Activated CD4-positive, alpha-beta T cell treated with anti-CD3 and anti-CD28 coated beads, Interleukin-2, amount 10 ng/mL, durations not matched to agents 7 days and 5 days (primary cell): ENCODE measurements at places on chromosomes 7 and 10. TPM values are rescaled to one million over a fixed set of nuclear protein-coding genes. Genes with fewer than 3 reads are reported as not detected.

NPFFR1 gene
- not detected for total RNA-seq

DNA sequence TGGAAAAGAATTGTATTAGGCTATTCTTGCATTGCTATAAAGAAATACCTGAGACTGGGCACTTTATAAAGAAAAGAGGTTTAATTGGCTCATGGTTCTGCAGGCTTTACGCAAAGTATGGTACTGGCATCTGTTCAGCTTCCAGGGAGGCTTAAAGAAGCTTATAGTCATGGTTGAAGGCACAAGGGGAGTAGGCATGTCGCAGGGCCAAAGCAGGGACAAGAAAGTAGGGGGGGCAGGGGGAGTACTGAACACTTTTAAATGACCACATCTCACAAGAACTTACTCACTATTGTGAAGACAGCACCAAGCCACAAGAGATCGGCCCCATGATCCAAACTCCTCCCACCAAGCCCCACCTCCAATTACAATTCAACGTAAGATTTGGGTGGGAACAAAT, 152.5 kb upstream of the PHF14 start:
- no peaks in the 10 kb centered on the region for H3K27me3 ChIP-seq
- no peaks in the 10 kb centered on the region for H3K4me1 ChIP-seq
- DNase-seq, result no peak
- no peak overlapping the region for H3K4me3 ChIP-seq
- H3K27ac ChIP-seq, result no peak overlapping the region

CPVL gene
- not detected for total RNA-seq

- H3K4me3 ChIP-seq, result no peak overlapping the region
- peaks cover 9% of the 10 kb centered on the region for H3K27me3 ChIP-seq
- no peak for DNase-seq
- H3K36me3 ChIP-seq, result no peaks in the 10 kb centered on the region
- H3K4me1 ChIP-seq, result peaks cover 3% of the 10 kb centered on the region
- peak overlapping the region; percentile 60 for H3K27ac ChIP-seq
These were observed 109.0 kb downstream of the VIPR2 start for GRCh38 chr7:159035571-159036073.

- H3K4me3 ChIP-seq, result no peak overlapping the region
- no peaks in the 10 kb centered on the region for H3K36me3 ChIP-seq
- H3K27me3 ChIP-seq, result no peaks in the 10 kb centered on the region
- H3K4me1 ChIP-seq, result no peaks in the 10 kb centered on the region
These were observed 227.7 kb downstream of the FANK1 start for GRCh38 chr10:126124046-126124445.

DNA sequence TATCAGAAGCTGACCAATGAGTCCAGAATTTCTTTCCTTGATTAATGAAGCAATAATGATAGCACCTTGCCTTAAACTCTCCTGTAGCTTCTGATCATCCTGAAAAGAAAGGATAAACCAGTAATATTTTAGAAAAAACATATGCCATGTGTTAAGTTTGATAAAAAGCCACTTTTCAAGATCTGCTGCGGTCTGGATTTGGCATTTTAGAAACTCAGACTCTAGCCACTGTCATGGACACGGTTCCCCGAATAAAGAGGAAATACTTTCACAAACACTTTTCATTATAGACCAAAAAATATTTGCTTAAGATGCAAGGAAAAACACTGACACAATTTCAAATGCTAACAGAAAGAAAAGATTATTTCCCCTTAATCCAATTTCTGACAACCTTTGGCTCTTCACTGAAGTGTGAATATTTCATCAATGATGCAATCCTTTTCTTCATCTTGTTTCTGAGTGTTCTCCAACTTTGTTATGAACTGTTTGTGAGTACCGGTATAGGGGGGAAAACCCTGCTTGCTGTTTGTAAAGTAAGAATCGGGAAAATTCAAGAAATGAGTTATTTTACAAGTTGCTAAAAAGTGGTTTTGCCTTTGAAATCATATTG, 329.5 kb downstream of the CRPPA start:
- no peaks in the 10 kb centered on the region for H3K36me3 ChIP-seq
- no peak for DNase-seq
- H3K4me3 ChIP-seq, result no peak overlapping the region
- no peaks in the 10 kb centered on the region for H3K27me3 ChIP-seq
- no peaks in the 10 kb centered on the region for H3K4me1 ChIP-seq

DNA sequence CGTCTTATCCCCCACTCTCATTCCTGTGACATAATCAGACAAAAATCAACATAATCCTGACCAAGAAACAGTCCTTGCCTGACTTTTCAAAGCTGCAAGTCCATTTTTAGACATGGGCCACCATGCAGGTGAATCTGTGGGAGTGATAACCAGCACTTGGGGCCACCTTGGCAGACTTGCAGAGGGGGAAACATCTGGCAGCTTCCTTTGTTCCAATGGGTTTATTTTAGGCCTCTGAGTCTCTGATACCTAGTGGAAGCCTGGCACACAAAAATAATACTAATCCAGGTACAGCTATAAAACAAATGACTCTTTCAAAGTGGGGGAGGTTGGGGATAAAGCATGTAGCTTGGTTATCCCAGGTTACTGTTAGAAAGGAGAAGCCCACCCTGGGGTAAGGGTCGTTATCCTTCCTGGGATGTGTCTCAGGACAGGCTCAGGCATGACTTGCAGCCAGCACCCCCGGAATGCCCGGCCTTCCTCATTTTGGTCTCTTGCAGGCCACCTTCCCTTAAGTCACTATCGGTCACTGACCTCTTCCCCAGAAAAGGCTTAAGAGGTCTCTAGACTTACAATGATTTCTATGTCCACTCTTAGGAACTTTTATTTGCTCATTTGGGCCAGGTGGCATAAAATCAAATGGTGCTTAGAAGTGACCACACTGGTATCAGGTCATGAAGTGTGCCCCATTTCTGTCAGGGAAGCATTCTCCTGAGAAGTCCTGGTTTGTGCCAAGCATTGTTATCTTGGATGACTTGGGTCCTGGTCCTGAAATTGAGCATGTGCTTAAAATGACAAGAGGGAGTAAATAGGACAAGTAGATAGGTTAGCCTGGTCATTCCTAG, 37.6 kb downstream of the EEPD1 start:
- no peak overlapping the region for H3K27ac ChIP-seq
- H3K4me3 ChIP-seq, result no peak overlapping the region
- H3K4me1 ChIP-seq, result no peaks in the 10 kb centered on the region
- no peaks in the 10 kb centered on the region for H3K27me3 ChIP-seq
- H3K36me3 ChIP-seq, result no peaks in the 10 kb centered on the region

- H3K27ac ChIP-seq, result no peak overlapping the region
- no peak for DNase-seq
- H3K36me3 ChIP-seq, result peaks cover 9% of the 10 kb centered on the region
- H3K4me3 ChIP-seq, result no peak overlapping the region
These were observed 3.5 kb upstream of the UBE2D4 start for GRCh38 chr7:43922726-43923125.

OR6V1 gene
- not detected for total RNA-seq

STOX1 gene
- total RNA-seq, result 1.5 TPM

- no peak overlapping the region for H3K27ac ChIP-seq
- no peak for DNase-seq
- no peaks in the 10 kb centered on the region for H3K4me1 ChIP-seq
These were observed 232.5 kb downstream of the MAD1L1 start for GRCh38 chr7:2000153-2000687.

GRCh38 chr7:137304624-137305235, 38.8 kb downstream of the PTN start:
- no peaks in the 10 kb centered on the region for H3K27me3 ChIP-seq
- H3K27ac ChIP-seq, result no peak overlapping the region
- no peaks in the 10 kb centered on the region for H3K4me1 ChIP-seq

DNA sequence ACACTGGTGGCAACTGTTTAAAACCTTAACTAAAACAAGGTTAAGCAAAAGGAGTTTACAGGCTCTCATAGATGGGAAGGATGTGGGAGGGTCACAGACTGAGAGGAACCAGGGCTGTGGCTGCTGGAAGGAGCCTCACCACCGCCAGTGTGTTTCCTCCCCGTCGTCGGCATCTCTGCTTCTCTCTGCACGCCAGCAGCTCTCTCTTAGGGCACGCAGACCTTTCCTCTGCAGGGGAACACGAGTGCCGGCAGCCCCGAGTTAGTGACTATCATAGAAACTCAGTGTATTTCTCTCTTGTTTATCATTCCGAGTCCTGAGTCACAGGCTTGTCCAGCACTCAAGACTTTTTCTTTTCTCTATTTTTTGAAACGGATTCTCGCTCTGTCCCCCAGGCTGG, 8.1 kb upstream of the SH2D4B start:
- H3K27me3 ChIP-seq, result no peaks in the 10 kb centered on the region
- DNase-seq, result peak; percentile 75
- H3K4me3 ChIP-seq, result peak overlapping the region; percentile 63
- peaks cover 18% of the 10 kb centered on the region for H3K36me3 ChIP-seq
- H3K4me1 ChIP-seq, result peaks cover 79% of the 10 kb centered on the region

CACNA2D1 gene
- total RNA-seq, result not detected

- no peaks in the 10 kb centered on the region for H3K27me3 ChIP-seq
- DNase-seq, result no peak
- H3K27ac ChIP-seq, result no peak overlapping the region
These were observed 549.7 kb downstream of the TCERG1L start for GRCh38 chr10:130761788-130762301.

DNA sequence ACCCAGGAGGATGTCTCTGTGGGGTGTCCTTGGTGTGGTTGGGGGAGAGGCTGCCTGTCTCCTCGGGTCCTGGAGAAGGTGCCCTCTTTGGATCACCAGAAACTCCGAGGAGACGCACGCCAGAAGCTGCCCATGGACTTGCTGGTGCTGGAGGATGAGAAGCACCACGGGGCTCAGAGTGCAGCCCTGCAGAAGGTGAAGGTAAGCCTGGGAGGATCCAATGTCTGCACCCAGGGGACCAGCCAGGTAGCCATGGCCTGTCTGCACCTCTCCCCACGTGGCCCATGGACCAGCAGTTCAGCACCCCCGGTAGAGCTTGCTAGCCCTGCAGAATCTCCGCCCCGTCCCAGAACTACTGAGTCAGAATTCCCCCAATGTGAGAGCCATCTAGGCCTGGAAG, 5.1 kb downstream of the ANKRD2 start:
- no peaks in the 10 kb centered on the region for H3K36me3 ChIP-seq
- H3K4me1 ChIP-seq, result no peaks in the 10 kb centered on the region
- DNase-seq, result no peak
- no peak overlapping the region for H3K27ac ChIP-seq
- H3K4me3 ChIP-seq, result no peak overlapping the region
